ENCODE measurements at places on chromosomes 5 and 9. TPM values are rescaled to one million over a fixed set of nuclear protein-coding genes. Genes with fewer than 3 reads are reported as not detected.

MTREX gene
- 97.2 TPM for total RNA-seq

ANKRD20A1 gene
- 1.6 TPM for total RNA-seq

IL12B gene
- not detected for total RNA-seq

DMRT3 gene
- total RNA-seq = not detected

GZMA gene
- not detected for total RNA-seq

DIPK1B gene
- 49.2 TPM for total RNA-seq

- no peak overlapping the region for H3K27ac ChIP-seq
- H3K36me3 ChIP-seq = no peaks in the 10 kb centered on the region
- H3K4me1 ChIP-seq = no peaks in the 10 kb centered on the region
- DNase-seq = no peak
- no peaks in the 10 kb centered on the region for H3K27me3 ChIP-seq
Observed at GRCh38 chr5:111945535-111945934, 188.5 kb upstream of the NREP start.

- DNase-seq = no peak
- no peak overlapping the region for H3K27ac ChIP-seq
- H3K36me3 ChIP-seq = no peaks in the 10 kb centered on the region
- no peaks in the 10 kb centered on the region for H3K27me3 ChIP-seq
- no peaks in the 10 kb centered on the region for H3K4me1 ChIP-seq
Observed at GRCh38 chr9:99746406-99746805, 75.3 kb upstream of the NR4A3 start.

DNA sequence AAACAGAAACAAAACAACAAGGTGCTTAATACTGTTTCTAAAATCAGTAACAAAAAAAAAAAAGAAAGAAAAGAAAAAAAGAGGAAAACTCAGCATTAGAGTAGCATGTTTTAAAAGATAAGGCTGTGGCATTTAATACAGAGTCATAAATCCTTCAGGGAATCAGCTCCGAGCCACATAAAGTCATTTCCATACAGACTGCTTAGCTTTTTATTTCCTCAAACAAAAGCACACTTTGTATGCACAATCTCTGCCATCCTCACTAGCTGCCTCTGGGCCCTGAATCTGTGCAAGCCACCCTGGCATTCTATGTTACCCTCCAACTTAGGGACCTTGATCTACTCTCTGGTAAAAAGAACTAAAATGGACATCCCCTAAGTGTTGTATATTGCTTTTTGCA lies 87.6 kb downstream of the SEMA6A start:
- no peak overlapping the region for H3K27ac ChIP-seq
- H3K4me1 ChIP-seq = peaks cover 27% of the 10 kb centered on the region
- DNase-seq = no peak
- no peaks in the 10 kb centered on the region for H3K27me3 ChIP-seq

- peaks cover 27% of the 10 kb centered on the region for H3K4me1 ChIP-seq
- DNase-seq = no peak
- H3K27ac ChIP-seq = no peak overlapping the region
- no peaks in the 10 kb centered on the region for H3K36me3 ChIP-seq
- H3K4me3 ChIP-seq = no peak overlapping the region
Observed at GRCh38 chr9:127965953-127966352, 14.8 kb downstream of the EEIG1 start.

DNA sequence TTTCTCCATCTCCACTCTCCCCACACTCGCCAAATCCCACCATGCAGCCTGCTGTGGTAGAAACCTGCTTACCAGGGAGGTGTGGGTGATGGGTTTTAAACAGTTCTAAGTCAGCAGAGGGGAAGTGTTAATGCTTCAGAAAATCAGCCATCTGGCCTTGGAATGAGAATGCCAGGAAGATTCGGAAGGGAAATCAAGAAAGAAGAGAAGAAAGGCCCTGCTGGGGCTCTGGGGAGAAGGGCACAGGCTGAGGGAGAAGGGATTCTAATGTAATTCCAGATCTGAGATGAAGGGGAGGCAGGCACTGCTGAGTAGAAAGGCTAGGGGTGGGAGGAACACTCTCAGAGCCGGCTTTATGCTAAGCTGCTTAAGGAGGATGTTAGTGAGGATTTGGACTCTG lies 434.7 kb upstream of the DMAC1 start:
- peaks cover 18% of the 10 kb centered on the region for H3K4me1 ChIP-seq
- H3K4me3 ChIP-seq = no peak overlapping the region
- H3K27me3 ChIP-seq = no peaks in the 10 kb centered on the region
- H3K27ac ChIP-seq = peak overlapping the region; percentile 16
- no peaks in the 10 kb centered on the region for H3K36me3 ChIP-seq
- no peak for DNase-seq

DNA sequence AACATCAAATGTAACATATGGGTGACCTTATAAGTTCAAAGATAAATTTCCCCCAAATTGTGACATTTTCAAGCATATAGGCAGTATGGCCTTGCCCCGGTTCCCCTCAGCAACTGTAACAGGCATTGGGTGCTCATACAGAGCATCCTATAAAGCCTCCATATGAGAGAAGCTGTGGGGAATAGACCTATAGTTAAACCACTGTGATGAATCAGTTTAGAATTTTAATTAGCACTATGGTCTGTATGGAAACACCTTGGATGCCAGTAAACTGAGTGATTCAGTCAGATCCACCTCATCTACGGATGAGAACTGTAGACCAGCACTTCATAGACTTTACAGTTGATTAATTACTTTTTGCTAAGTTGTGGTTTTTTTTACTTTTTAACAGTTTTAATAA lies 79.4 kb downstream of the ERCC6L2 start:
- DNase-seq = no peak
- H3K36me3 ChIP-seq = peaks cover 50% of the 10 kb centered on the region
- H3K27me3 ChIP-seq = no peaks in the 10 kb centered on the region
- no peak overlapping the region for H3K4me3 ChIP-seq
- no peak overlapping the region for H3K27ac ChIP-seq
- no peaks in the 10 kb centered on the region for H3K4me1 ChIP-seq

DNA sequence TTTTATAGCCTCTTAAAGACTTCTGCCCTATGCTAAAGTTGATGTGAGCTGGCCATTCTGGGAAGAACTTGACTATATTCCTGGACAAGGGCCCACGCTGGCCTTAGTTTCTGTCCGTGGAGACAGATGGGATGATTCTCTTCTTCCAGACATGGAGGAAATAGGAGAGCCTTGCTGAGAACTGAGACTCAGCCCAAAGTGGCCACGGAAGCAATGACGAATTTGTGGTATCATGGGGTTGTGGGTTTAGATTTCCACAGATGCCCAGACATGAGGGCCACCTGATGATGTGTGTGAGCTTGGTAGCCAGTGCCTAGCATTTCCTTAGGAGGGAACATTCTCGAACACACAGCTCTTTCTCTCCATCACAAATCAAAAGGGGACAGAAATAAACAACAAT lies 309.1 kb downstream of the NSG2 start:
- H3K4me1 ChIP-seq = peaks cover 6% of the 10 kb centered on the region
- H3K27me3 ChIP-seq = peaks cover 23% of the 10 kb centered on the region
- no peak overlapping the region for H3K4me3 ChIP-seq
- H3K36me3 ChIP-seq = no peaks in the 10 kb centered on the region
- H3K27ac ChIP-seq = no peak overlapping the region

- no peak for DNase-seq
- H3K4me1 ChIP-seq = peaks cover 67% of the 10 kb centered on the region
- H3K27ac ChIP-seq = peak overlapping the region; percentile 21
- H3K27me3 ChIP-seq = no peaks in the 10 kb centered on the region
Observed at GRCh38 chr9:2159521-2160454, 144.6 kb downstream of the SMARCA2 start.

GRCh38 chr9:19120877-19121276 lies 6.4 kb downstream of the PLIN2 start:
- peaks cover 39% of the 10 kb centered on the region for H3K36me3 ChIP-seq
- H3K27ac ChIP-seq = no peak overlapping the region
- no peaks in the 10 kb centered on the region for H3K27me3 ChIP-seq
- H3K4me1 ChIP-seq = peaks cover 17% of the 10 kb centered on the region
- H3K4me3 ChIP-seq = no peak overlapping the region

- H3K27me3 ChIP-seq = peaks cover 8% of the 10 kb centered on the region
- no peak for DNase-seq
- no peaks in the 10 kb centered on the region for H3K36me3 ChIP-seq
- H3K4me1 ChIP-seq = no peaks in the 10 kb centered on the region
- no peak overlapping the region for H3K27ac ChIP-seq
- no peak overlapping the region for H3K4me3 ChIP-seq
Observed at GRCh38 chr5:79865579-79865978, 125.5 kb downstream of the MTX3 start.

- peaks cover 9% of the 10 kb centered on the region for H3K4me1 ChIP-seq
- H3K36me3 ChIP-seq = peaks cover 3% of the 10 kb centered on the region
- H3K27ac ChIP-seq = no peak overlapping the region
- no peaks in the 10 kb centered on the region for H3K27me3 ChIP-seq
Observed at GRCh38 chr9:125953314-125954019, 206.3 kb downstream of the PBX3 start.

DNA sequence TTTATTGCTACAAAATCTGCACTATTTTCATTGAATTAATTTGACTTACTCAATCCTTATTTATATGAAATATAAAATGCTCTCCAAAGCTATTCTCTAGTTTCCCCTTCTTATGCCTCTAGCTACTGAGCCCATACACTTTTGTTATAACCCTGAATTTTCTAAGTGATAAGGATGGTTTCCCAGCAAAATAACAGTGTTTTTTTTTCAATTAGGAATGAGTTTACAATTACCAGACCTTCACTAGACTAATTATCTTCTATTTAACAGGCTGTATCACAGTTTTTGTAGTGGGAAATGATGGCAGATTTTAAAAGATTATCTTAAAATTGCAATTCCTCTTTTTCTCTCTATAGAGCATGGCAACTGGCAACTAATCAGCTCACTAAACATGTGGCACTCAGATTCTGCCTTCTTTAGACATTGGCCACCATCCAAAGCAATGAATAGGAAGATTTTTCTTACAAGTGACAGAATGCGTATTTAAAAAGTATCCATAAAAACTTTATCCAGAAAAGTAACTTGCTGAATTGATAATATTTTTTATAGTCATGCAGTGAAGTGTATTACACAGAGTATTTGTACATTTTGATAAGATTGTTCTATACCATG lies 585.7 kb upstream of the ZNF608 start:
- no peak overlapping the region for H3K27ac ChIP-seq
- DNase-seq = no peak
- no peaks in the 10 kb centered on the region for H3K27me3 ChIP-seq
- no peak overlapping the region for H3K4me3 ChIP-seq
- peaks cover 2% of the 10 kb centered on the region for H3K36me3 ChIP-seq
- H3K4me1 ChIP-seq = peaks cover 43% of the 10 kb centered on the region

- H3K36me3 ChIP-seq = no peaks in the 10 kb centered on the region
- no peak overlapping the region for H3K27ac ChIP-seq
- H3K4me1 ChIP-seq = no peaks in the 10 kb centered on the region
- no peak overlapping the region for H3K4me3 ChIP-seq
- H3K27me3 ChIP-seq = no peaks in the 10 kb centered on the region
Observed at GRCh38 chr5:95241635-95242034, 43.3 kb downstream of the MCTP1 start.

GRCh38 chr5:71744009-71744790 lies 25.1 kb downstream of the CARTPT start:
- DNase-seq = no peak
- no peak overlapping the region for H3K4me3 ChIP-seq
- H3K27ac ChIP-seq = peak overlapping the region; percentile 57
- no peaks in the 10 kb centered on the region for H3K4me1 ChIP-seq
- no peaks in the 10 kb centered on the region for H3K36me3 ChIP-seq

GRCh38 chr5:149149942-149150341 lies 8.6 kb downstream of the ABLIM3 start:
- H3K4me1 ChIP-seq = peaks cover 14% of the 10 kb centered on the region
- H3K27ac ChIP-seq = no peak overlapping the region
- no peaks in the 10 kb centered on the region for H3K27me3 ChIP-seq

- H3K4me1 ChIP-seq = peaks cover 10% of the 10 kb centered on the region
- H3K36me3 ChIP-seq = no peaks in the 10 kb centered on the region
- DNase-seq = no peak
Observed at GRCh38 chr5:73306741-73307275, 133.8 kb downstream of the TMEM174 start.

GRCh38 chr5:96651047-96651446 lies 11.1 kb upstream of the CAST start:
- no peak for DNase-seq
- no peaks in the 10 kb centered on the region for H3K36me3 ChIP-seq
- H3K4me1 ChIP-seq = peaks cover 5% of the 10 kb centered on the region
- H3K4me3 ChIP-seq = no peak overlapping the region
- no peak overlapping the region for H3K27ac ChIP-seq

- no peaks in the 10 kb centered on the region for H3K4me1 ChIP-seq
- no peak overlapping the region for H3K4me3 ChIP-seq
- H3K27ac ChIP-seq = no peak overlapping the region
Observed at GRCh38 chr9:116383936-116384335, 230.3 kb downstream of the PAPPA start.

GRCh38 chr5:143002459-143003327 lies 232.5 kb downstream of the ARHGAP26 start:
- H3K4me3 ChIP-seq = no peak overlapping the region
- no peak for DNase-seq
- H3K27me3 ChIP-seq = no peaks in the 10 kb centered on the region
- H3K36me3 ChIP-seq = no peaks in the 10 kb centered on the region
- H3K27ac ChIP-seq = peak overlapping the region; percentile 3
- peaks cover 10% of the 10 kb centered on the region for H3K4me1 ChIP-seq

DNA sequence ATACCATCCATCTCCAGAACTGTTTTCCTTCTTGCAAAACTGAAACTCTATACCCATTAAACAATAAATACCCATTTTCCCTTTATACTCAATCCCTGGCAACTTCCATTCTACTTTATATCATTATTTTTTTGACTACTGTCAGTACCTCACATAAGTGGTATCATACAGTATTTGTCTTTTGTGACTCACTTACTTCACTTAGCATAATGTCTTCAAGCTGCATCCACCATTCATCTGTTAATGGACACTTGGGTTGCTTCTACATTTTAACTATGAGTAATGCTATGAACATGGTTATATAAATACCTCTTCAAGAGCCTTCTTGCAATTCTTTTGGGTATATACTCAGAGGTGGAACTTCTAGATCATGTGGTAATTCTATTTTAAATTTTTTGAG lies 11.6 kb upstream of the TYRP1 start:
- H3K27ac ChIP-seq = no peak overlapping the region
- no peaks in the 10 kb centered on the region for H3K27me3 ChIP-seq
- no peak overlapping the region for H3K4me3 ChIP-seq
- no peak for DNase-seq
